ENCODE measurements at places on chromosomes 4 and X. TPM values are rescaled to one million over a fixed set of nuclear protein-coding genes. Genes with fewer than 3 reads are reported as not detected.

The IL2 gene
- total RNA-seq: not detected

The ATP7A gene
- 5.2 TPM for total RNA-seq

The CCDC149 gene
- total RNA-seq: 46.8 TPM

The TRMT2B gene
- total RNA-seq: 21.2 TPM

The C4orf50 gene
- 15.9 TPM for total RNA-seq

The GPRIN3 gene
- total RNA-seq: 6.7 TPM

The DRD5 gene
- total RNA-seq: 2.1 TPM

The KIAA1210 gene
- not detected for total RNA-seq

The GAGE12J gene
- not detected for total RNA-seq

The TENT5D gene
- not detected for total RNA-seq

- no peak for DNase-seq
Observed at GRCh38 chr4:101596781-101597552, 193.6 kb upstream of the BANK1 start.

DNA sequence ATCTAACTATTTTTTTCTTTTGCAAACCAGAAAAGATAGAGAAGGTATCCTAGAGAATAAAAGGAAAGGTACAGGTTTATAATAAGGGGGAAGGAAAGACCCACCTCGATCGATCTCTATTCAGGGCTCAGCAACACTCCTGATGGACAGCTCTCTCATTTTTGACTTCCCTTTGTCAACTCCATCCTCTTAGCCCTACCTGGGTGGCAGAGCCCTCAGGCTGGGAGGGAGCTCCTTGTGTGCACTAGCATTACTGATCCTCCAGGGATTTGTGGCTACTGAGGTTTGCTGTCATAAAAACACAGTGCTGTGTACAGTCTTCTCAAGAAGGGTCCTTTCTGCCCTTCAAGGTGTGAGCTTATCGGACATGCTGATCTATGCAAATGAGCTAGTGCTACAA, 111.0 kb downstream of the MID1 start:
- DNase-seq: no peak

- no peak for DNase-seq
Observed at GRCh38 chrX:54248309-54248708, 65.3 kb upstream of the FAM120C start.

- DNase-seq: no peak
Observed at GRCh38 chr4:3107691-3108121, 33.2 kb downstream of the HTT start.

- no peak for DNase-seq
Observed at GRCh38 chr4:182752158-182752910, 164.9 kb downstream of the DCTD start.

- DNase-seq: no peak
Observed at GRCh38 chrX:11619441-11619840, 46.3 kb downstream of the ARHGAP6 start.

DNA sequence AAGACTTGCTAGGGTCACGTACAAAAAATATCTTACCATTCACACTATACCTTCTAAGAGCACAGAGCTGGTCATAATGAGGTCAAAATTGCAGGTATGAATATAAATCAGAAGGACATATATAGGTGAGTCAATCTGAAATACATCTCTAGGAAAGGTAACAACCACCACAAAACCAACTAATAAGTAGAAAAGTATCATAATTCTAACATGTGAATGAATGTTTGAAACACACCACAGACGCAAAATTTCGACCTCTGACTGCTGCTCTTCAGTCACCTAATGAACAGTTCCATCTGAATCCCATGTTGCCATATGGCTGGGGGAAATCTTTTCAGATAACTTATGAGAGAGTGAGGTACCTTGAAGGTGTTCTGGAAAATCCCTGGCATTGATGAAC, 22.1 kb downstream of the STAP1 start:
- DNase-seq: no peak

DNA sequence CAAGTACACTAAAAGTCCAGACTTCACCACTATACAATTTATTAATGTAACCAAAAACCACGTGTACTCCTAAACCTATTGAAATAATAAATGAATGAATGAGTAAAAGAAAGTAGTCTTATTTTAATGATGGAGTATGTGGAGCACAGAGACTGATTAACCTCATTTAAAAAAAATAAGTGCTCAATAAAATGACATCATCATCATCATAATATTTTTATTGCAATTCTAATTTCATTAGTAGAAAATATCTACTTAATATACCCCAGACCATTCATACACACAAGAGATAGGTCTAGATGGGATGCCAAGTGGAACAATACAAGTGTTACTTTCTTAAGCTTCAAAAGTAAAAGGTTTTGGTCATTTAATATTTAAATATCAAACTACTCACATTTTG, 133.1 kb downstream of the ASB9 start:
- no peak for DNase-seq

GRCh38 chr4:30653291-30653690, 66.9 kb upstream of the PCDH7 start:
- no peak for DNase-seq

DNA sequence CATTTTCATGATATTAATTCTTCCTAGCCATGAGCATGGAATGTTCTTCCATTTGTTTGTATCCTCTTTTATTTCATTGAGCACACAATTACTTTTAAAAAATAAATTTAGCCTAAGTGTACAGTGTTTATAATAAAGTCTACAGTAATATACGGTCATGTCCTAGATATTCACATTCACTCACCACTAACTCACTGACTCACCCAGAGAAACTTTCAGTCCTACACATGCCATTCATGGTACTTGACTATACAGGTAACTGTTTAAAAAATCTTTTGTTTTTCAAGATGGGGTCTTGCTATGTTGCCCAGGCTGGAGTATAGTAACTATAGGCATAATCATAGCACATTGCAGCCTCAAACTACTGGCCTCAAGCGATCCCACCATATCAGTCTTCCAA, 348.1 kb downstream of the RAPGEF2 start:
- DNase-seq: no peak

GRCh38 chr4:110344165-110344564, 131.8 kb upstream of the ENPEP start:
- no peak for DNase-seq

- DNase-seq: no peak
Observed at GRCh38 chr4:11691236-11691635, 262.5 kb upstream of the HS3ST1 start.

- DNase-seq: peak; percentile 64
Observed at GRCh38 chrX:47571215-47571614, 10.2 kb downstream of the ARAF start.

- no peak for DNase-seq
Observed at GRCh38 chr4:10162341-10163000, 45.9 kb upstream of the WDR1 start.

GRCh38 chrX:47936224-47936939, 67.4 kb downstream of the ZNF182 start:
- no peak for DNase-seq

DNA sequence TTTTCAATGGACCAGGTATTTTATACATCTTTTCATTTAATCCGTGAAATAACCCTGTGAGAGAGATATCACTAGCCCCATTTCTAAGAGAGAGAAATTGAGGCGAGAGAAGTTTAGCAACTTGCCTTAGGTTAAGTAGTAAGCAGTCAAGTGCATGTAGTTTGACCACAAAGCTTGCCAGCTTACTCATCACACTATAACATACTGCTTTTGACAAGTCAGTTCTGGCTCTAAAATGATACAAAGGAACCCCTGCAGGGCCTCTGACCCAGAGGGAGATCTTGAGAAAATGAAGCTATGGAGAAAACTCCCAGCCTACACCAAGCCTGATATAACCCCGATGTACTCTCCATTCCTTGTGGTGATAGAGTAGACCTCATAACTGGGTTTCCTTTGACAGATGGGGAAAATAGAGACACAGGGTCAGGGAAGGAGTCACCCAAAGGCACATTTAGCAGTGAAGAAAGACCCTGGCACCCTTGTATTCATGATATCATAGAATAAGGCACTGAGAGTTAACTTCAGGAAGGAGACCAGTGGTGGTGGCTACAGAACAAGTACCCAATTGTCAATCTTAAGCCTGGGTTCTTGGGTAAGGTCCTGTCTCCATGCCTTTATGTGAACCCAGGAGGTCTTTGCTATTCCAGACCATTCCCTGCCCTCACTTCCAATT, 60.2 kb upstream of the MSN start:
- DNase-seq: no peak

DNA sequence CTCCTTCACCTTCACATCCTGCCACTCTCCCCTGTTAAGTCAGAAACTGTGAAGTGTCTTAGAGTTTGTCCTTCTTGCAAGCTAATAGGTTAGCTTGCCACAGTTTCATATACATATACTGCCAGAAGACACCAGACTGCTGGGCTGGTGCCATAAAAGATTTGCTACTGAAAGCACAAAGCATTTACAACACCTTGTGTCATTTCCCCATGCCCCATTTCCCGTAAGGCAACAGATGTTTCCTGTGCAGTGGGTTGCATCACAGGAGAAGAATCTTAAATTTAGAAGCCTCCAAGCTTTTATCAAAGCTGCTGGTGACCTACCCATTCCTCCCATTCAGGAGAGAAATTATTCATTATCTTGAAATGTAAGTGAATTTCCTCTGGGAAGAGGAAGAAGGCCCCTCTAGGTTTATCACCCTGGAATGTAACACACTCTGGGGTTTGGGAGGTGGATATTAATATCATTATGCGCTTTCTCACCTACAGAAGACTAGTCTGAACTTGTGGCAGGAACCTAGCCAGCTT, 34.5 kb upstream of the RAB33B start:
- DNase-seq: no peak

DNA sequence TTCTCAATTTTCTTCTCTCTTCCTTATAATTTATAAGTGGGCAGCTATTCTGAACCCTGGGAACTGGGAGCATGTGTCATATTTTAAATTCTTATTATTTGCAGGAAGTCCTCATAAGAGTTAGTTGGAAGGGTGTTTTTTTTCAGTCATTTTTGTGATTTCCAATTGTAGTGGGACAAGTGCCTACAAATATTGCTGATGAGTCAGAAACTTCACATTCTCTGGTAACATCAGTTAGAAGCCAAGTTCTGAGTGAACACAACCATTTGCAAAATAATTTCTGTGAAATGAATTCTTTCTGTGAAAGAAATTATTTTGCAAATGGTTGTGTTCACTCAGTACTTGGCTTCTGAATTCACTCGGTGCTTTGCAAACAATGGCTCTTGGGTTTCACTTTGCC, 20.8 kb upstream of the NWD2 start:
- no peak for DNase-seq

GRCh38 chr4:15931451-15932210, 6.9 kb downstream of the FGFBP1 start:
- no peak for DNase-seq

DNA sequence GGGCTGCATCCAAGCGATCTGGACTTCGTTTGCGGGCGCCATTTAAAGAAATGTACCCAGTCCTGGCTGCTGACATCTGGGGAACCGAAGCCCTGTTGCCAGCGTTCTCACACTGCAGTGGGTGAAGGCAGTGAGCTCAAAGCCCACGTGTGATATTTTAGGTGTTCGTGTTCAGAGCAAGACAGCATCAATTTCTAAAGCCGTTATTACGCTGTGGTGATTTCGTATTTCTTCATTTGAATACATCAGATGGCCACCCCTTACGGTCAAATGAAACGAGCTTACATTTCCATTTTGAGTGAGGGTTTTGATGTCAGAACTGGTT, 376 bp upstream of the C4orf36 start:
- no peak for DNase-seq

DNA sequence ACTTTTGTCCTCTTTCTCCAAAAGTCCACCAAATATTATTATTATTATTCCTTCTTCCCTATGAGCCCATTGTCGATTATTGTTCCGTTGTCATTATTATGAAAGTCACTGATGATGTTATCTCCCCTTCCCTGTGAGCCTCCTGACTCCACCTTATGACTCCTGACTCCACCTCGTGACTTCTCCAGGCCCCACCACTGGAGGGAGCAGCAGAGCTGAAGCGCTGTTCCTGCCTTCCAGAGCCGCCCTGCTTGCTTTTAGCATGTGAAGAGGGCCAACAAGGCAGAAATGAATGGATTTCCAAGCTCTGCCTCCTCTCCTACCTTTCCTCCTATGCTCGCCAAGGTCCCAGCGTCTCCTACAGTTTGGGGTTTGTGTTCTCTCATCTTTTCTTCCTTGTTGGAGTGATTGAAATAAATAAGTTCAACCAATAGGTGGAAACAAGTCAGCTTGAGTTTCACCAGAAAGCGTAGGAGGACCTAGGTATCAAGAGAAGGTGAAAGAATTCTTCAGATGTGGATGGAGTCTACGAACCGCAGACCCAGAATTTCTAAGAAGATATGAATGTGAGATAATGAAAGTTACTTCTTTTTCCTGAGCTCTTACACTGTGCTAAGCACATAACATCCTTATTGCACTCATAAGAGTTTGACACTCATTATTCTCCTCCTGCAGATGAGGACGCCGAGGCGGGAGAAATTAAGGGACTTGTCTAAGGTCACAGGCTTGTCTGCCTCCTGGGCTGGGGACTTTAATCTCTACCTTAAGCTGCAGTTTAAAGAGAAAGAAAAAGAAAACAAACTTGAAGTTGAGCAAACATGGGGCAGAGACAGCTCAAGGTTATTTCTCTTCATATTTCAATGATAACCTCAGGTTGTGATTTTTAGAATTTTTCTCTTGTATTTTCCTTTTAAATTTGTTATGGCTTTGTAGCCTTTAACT, 26.1 kb downstream of the IGSF1 start:
- DNase-seq: no peak

DNA sequence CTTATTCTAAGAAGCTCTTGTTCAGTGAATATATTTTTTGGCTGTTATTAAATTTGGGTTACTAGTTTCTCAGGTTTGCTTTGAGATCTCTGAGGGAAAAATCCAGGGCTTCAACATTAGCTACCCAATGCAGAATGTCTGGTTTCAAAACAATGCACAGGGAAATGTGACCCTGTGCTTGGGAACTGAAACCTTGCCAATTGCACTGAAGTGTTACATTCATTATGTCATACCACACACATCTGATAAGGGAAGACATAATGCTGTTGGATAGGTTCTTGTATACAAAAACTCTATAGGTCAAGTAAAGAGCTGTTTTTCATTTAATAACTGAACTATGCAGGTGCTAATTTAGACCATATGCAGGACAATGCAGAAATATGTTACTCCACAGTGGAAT, 345.3 kb upstream of the BMP3 start:
- no peak for DNase-seq

- no peak for DNase-seq
Observed at GRCh38 chr4:158155656-158156356, 17.0 kb downstream of the GASK1B start.

GRCh38 chr4:169062897-169063244, 52.8 kb upstream of the CBR4 start:
- DNase-seq: no peak

GRCh38 chrX:151879856-151880255, 32.8 kb upstream of the MAGEA4 start:
- no peak for DNase-seq

GRCh38 chr4:169121861-169122382, 111.9 kb upstream of the CBR4 start:
- no peak for DNase-seq

- no peak for DNase-seq
Observed at GRCh38 chr4:158949099-158949498, 153.8 kb upstream of the RAPGEF2 start.

GRCh38 chr4:174764105-174764729, 64.8 kb downstream of the GLRA3 start:
- DNase-seq: no peak

- no peak for DNase-seq
Observed at GRCh38 chrX:24553011-24553410, 87.9 kb downstream of the PDK3 start.

Data from dorsolateral prefrontal cortex (tissue), 122 donors.